Stimulated activated CD8-positive, alpha-beta memory T cell treated with anti-CD3 and anti-CD28 coated beads, Interleukin-4, amount 100 ng/mL, for 1 hour (primary cell): ENCODE measurements at places on chromosomes 4 and X.

- DNase-seq = no peak
Measured at GRCh38 chrX:108020631-108021030, 24.2 kb upstream of the VSIG1 start.

DNA sequence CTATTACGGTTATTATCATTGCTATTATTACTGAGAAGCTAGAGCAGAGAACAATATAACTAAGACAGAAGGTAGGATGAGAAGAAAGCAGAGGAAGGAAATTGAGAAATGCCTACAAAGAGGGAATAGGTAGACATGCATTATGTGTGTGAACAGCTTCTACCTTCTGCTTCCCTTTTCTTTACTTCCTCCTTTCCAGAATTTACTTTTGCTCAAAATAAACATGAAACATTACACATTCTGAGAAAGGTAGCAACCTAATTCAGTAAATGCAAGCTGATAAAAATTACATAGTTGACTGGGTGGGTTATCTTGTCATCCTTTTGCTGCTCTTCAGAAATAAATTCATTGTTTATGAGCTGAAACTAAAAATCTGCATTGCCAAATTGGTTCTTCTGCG, 54.6 kb downstream of the AMOT start:
- no peak for DNase-seq

DNA sequence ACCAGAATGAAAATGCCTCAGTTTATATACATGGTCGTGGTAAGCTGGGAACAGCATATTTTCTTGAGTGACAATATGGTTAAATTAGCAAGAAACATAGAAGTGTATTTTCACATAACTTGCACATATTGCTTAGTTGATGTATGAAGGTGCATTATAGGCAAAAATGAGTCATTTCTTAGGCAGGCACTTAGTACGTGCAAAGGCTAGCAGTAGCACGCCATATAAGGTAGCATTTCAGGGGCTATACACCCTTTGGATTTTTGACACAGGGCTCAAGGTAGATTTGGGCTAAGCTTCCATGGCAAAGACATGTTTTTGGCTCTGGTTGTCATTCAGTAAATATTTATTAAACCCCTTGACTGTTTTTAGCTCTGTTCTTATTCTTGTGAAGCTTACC, 33.1 kb downstream of the PCDH7 start:
- DNase-seq = no peak

GRCh38 chr4:26806331-26806730, 54.3 kb upstream of the STIM2 start:
- DNase-seq = no peak

- DNase-seq = no peak
Measured at GRCh38 chrX:13258725-13259124, 61.1 kb downstream of the ATXN3L start.

GRCh38 chrX:15202454-15203177, 67.3 kb downstream of the ASB9 start:
- no peak for DNase-seq

- DNase-seq = no peak
Measured at GRCh38 chr4:67765928-67766327, 11.7 kb upstream of the GNRHR start.

- DNase-seq = no peak
Measured at GRCh38 chrX:85375333-85375738, 4.1 kb downstream of the POF1B start.

DNA sequence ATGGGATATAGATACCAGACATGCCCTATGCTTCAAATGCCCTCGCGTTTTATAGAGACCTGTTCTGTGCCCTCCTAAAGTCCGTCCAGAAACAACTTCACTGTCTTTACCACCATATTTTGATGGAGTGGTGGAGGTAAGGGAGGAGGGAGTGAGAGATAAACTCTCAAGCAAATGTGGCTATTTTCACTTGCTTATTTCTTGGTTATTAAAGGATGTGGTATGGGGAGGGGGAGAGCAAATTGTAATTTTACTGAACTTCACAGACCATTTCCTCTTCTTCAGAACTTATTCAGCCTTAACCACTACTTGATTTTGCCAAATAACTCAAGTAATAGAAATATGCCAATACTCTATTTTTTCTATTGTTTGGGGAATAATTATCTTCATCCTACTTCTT, 31.5 kb downstream of the GPR174 start:
- no peak for DNase-seq

- no peak for DNase-seq
Measured at GRCh38 chrX:25597551-25597950, 540.6 kb upstream of the MAGEB18 start.

DNA sequence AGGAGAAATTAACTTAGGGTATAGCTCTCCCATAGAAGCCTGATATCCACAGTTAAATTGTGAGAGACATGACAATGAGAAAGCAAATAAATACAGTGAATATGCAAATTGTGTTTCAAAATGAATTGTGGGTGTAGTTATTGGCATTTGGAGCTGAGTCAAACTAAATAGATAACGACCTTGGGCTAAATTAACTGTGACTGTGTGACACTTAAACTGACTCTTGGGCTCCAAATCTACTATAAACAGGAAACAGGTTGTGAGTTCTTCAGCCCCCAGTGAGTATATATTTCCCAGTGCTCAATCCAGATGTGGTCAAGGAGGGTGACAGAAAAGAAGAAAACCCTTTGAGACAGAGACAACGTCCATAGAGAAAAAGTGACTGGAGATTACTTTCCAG, 11.3 kb upstream of the MAGEA10 start:
- DNase-seq = no peak

GRCh38 chr4:752196-752861, 46.7 kb downstream of the PCGF3 start:
- DNase-seq = no peak

DNA sequence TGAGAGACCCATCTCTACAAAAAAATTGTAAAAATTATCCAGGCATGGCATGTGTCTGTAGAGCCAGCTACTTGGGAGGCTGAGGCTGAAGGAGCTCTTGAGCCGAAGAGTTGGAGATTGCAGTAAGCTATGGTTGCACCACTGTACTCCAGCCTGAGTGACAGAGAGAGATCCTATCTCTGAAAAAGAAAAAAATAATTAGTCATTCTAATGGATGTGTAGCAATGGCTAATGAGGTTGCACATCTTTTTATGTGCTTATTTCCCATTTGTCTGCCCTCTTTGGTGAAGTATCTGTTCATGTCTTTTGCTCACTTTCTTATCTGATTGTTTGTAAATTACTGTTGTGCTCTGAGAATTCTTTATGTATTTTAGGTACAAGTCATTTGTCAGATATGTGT, 19.0 kb upstream of the MAML3 start:
- DNase-seq = no peak

DNA sequence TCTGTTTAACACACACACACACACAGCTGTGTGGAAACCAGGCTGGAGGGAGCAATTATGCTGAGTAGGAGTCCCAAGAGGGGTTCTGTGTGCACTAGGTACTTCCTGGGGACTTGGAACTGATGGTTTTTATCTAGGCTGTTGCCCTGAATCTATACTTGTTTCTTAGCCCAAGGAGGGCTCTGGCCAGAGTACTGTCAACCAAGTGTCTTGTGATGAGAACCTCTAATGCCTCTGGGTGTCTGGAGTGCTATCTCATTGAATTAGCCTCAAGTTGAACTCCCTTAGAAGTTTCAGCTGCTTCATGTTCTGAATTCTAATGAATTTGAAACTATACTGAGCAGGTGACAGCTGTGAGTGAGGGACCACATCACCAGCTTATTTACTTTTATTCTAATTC, 16.6 kb downstream of the ARHGAP24 start:
- no peak for DNase-seq

DNA sequence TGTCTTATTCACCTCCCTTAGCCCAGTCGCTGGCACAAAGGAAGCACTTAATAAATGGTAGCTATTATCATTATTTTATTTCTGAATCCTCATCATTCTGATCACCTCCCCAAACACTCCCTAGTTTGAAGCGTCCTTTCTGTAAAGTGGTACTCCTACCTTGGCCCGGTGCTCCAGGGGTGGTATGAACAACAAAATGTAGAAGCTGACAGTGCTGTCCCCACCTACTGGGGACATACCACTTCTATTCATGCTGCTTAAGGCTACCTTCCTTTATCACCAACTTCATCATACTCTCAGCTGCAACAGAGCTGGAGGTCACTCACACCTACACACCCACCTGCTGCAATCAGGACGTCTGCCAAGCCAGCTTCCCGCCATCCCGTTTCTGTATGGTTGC, 40.8 kb upstream of the APLN start:
- DNase-seq = no peak

- no peak for DNase-seq
Measured at GRCh38 chr4:123288309-123289025, 108.1 kb upstream of the SPRY1 start.

- no peak for DNase-seq
Measured at GRCh38 chrX:44913656-44914531, 40.9 kb downstream of the KDM6A start.

DNA sequence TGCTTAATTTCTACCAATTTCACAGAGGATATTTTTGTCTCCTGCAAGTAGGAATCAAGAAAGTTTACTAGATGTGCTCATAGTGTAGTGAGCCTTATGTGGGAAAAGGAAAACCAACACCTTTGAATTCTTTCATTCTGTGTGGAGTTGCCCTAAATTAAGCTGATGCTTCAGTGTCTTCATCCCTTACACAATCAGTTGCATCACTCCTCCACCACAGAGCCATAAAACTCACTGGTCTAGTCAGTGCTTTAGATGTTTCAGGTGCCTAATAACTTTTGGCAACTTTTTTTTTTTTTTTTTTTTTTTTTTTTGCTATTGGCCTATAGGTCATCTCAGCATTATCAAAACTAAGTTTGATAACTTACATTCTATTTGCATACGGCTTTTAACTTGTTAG, 41.5 kb downstream of the HHIP start:
- DNase-seq = no peak

DNA sequence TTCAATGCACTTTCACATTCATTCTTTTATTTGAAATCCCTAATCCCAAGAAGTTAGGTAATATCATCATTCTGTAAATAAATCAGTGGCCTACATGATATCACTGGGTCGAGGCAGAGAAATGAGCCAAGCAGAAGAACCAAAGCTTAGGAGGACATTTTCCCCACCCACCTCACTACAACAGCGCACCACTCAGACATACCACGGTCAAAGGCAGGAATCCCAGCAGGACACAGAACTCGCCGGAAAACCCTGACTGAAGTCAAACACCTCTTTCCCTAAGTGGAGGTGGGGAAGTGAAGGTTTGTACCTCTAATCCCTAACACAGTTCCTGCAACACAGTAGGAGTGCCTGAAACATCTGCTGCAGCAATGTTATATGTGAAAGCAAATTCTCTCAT, 21.5 kb downstream of the RELL1 start:
- DNase-seq = no peak

- no peak for DNase-seq
Measured at GRCh38 chr4:75063433-75063832, 130.5 kb downstream of the PARM1 start.

DNA sequence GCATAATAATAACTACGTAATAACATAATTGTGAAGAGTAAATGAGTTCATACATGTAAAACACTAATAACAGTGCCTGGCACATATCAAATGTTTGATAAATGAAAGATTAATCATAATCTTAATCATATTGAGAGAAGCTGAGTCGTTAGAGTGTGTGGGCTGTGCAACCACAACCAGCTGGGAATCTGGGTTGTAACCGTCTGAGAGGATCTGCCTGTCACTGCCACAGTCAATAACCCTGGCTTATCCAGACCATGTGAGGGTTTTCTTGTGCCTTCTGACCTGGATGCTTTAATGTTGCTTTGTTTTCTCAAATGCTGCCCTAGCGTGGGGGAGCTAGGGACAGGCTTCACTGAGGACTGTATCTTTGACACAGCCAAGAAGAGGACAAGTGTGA, 73.9 kb downstream of the TRPC5 start:
- DNase-seq = no peak

DNA sequence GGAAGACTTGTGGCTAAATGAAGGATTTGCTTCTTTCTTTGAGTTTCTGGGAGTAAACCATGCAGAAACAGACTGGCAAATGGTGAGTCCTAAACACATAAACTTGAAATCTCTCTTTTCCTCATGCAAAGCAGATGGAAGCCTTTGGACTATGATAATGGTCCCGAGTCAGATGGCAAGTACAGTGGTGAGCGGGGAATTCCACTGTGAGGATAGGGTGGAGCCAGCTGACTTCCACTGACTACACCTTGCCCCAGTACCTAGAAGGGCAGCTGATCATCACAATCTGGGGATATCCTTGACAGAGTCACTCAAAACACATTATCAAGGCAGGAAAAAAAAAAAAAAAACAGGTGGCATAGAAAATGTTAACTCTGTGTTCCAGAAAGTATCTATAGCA, 34.3 kb downstream of the ENPEP start:
- no peak for DNase-seq

GRCh38 chrX:20471483-20471882, 204.8 kb upstream of the RPS6KA3 start:
- no peak for DNase-seq
